ACHN (cell line): ENCODE measurements at places on chromosomes 1 and 21.

- DNase-seq: no peak
Measured at GRCh38 chr1:91450260-91450659, 45.6 kb upstream of the HFM1 start.

GRCh38 chr1:74780594-74780993 is 47.6 kb downstream of the TYW3 start:
- no peak for DNase-seq

GRCh38 chr1:118183586-118183985 is 1.4 kb downstream of the SPAG17 start:
- no peak for DNase-seq

DNA sequence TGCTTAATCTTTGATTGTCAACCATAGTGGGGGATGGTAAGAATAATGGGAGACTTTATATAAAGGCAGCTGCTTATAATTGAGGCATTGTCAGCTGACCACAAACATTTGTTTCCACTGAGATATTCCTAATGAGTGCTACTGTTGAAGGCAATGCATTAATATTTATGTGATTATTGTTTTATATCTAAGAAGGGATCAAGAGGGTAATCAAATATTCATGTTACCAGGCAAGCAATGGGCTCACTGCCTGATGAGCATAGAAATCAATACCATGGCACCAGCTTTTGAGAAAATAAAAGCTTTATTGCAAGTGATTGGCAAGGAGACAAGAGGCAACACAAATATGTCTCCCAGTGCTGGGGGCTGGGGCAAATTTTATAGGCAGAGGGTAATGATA is 706.7 kb upstream of the ADAMTS5 start:
- no peak for DNase-seq

DNA sequence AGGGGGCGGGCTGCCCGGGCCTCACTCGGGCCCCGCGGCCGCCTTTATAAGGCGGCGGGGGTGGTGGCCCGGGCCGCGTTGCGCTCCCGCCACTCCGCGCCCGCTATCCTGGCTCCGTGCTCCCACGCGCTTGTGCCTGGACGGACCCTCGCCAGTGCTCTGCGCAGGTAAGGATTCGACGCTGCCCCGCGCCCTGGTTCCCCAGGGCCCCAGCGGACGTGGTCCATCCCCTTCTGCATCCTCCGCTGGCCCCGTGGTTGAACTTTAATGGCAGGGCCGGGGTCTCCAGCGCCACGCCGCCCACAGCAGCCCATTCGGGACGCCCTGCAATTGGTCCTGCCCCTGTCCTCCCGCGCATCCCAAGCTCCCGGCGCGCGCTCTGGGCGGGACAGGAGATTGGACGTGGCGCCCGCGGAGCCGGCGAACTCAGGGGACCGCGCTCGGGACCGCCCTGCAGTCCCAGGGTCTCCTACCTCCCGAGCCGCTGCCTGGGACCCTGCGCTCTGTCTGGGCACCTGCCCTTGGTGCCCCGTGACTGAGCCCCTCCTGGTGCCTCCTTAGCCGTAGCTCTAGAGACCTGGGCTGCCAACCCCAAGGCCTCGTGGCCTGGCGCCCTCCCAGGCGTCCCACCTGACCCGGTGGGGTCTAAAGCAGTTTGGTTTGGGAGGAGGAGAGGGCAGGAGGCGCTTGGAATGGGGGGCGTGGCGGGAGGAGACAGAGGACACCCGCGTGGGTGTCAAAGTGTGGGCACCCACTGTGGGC is at the start of gene ALPL:
Gene ALPL, plus strand, starts transcription at position 73 of the 762 bp plus-strand sequence. CDS start 44,659 bp downstream, outside the sequence.
- DNase-seq: no peak

- DNase-seq: no peak
Measured at GRCh38 chr1:178743801-178744200, 18.8 kb downstream of the RALGPS2 start.

DNA sequence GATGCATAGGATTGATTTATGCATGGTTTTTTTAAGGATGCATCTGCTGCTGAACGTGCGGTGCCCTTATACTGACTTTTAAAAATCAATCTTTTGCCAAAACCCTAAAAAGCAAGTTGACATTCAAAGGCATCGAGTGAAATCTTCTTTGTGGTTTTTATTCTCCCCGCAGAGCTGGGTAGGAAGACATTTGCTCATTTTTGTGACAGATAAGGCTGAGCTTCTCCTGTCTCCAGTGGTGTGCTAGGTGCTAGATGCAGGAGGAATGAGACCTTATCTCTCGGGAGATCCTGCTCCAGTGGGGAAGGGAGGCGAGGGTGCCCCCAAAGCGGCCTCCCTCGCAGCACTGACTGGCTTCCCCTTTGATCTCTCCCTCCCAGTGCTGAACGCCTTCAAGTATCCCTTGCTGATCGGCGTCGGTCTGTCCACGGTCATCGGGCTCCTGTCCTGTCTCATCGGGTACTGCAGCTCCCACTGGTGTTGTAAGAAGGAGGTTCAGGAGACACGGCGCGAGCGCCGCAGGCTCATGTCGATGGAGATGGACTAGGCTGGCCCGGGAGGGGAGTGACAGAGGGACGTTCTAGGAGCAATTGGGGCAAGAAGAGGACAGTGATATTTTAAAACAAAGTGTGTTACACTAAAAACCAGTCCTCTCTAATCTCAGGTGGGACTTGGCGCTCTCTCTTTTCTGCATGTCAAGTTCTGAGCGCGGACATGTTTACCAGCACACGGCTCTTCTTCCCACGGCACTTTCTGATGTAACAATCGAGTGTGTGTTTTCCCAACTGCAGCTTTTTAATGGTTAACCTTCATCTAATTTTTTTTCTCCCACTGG is 14.9 kb upstream of the CD101 start:
- no peak for DNase-seq

DNA sequence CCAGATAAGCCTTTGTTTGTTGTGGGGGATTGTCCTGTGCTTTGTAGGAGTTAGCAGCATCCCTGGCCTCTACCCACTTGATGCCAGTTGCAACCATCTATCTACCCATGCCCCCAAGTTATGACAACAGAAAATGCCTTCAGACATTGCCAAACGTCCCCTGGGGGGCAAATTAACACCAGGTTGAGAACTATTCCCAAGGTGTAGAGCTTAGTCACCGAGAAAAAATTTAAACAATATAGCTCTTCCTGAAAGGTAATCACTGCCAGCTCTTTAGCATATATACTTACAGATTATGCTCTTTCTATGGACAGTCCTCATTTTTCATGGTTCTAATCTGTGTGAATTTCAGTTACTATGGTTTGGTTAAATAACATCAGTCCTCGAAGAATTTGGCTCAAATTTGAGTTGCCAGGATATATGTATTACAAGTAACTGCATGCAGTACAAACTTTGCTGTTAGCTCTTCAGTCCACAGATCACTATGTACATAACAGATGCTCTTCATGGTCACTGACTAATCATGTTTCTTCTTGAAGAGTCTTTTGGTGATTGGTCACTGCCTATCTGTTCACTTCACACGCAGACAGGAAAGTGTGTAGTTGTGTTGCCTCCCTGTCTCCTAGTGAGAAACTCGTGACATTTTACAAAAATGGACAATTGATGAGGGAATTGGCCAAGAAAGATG is 25.2 kb downstream of the MAPKAPK2 start:
- peak; percentile 43 for DNase-seq

DNA sequence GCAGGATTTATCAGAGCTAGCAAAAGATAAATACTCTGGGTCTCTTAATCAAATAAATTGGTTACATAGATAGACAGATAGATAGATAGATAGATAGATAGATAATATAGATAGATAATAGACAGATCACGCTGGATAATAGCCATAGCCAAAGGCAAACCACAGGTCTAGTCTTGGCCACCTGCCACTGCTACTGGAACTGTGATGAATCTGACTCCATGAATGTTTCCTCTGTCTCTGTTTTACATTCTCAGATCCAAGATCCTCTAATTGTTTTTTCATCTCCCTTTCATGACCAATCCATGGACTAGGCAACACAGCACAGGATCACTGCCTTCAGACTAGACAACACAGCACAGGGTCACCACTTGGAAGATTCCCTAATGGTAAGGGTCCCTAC is 444.7 kb upstream of the NFIA start:
- no peak for DNase-seq

DNA sequence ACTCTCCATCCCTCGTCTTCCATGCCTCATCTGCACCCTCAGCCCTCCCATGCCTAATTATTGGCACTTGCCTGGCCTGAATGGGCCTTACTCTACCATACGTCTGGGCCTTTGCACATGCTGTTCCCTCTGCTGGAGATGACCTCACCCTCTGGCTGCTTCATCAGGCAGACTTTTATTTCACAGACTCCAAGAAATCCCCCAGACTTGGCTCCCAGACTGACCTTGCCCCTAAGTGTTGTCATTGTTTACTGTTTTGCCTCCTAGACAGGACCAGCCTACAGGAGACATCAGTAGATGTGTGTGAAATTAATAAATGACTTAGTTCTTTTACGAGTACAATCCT is 5.2 kb upstream of the AHDC1 start:
- DNase-seq: no peak

DNA sequence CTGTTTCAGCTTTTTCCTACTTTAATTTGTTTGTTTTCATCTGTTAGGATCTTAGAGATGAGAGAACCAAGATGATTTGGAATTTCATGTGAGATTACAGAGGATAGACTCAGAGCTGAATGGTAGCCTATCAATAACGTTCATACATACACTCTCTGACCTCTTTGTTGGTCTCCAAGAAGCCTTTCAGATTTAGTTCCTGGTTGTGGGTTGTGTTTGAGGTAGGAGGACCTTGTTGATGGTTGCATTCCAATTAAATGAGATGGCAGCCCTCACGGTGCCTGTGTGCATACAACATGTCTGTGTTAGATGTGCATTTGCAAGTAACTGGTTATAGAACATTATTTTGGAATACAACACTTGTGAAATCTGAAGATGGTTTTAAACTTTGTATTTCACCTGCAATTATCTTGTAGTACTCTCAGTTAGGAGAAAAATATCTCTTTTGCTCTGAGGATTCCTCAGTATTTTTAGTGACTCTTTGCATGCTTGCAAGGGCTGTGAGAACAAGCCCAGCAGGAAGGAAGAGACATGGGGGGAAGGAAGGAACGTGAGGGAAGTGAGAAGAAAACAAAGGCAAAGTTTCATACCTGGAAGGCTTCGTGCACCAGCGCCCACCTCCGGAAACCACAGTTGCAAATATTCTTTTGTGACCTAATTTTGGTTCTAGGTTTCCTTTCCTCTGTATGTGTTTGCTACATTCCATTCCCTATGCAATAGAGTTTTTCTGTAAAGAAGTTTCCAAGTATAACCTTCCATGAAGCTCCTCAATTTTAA is 291.8 kb downstream of the DISC1 start:
- no peak for DNase-seq

DNA sequence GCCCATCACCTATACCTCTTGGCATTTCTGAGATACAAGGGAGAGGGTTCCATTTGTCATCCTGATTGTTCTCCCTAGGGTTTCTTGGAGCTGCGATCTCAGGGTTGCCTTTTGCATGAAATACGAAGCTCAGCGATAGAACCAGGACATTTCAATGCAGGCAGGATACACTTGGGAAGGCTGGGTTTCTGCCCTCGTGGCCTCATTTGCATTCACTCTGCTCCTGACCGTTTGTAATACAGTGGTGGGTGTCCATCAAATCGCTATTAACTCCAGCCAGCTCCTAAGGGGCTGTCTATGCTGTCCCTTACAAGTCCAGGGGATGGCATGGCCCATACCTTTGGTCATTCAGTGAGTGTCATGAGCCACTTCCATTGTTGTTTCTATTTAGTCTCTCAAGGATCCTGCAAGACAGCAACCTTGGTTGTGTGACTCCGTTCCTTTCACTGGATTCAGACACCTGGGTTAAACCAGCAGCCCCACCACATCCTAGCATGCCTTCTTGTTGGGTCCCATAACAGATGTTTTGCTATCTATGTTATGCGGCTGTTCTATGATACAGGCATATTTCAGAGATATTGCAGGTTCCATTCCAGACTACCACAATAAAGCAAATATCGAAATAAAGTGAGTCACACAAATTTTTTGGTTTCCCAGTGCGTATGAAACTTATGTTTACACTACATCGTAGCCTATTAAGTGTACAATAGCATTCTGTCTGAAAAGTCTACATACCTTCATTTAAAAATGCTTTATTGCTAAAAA is 18.3 kb downstream of the KAZN start:
- DNase-seq: no peak

GRCh38 chr1:226891846-226892523 is 21.6 kb downstream of the PSEN2 start:
- no peak for DNase-seq

DNA sequence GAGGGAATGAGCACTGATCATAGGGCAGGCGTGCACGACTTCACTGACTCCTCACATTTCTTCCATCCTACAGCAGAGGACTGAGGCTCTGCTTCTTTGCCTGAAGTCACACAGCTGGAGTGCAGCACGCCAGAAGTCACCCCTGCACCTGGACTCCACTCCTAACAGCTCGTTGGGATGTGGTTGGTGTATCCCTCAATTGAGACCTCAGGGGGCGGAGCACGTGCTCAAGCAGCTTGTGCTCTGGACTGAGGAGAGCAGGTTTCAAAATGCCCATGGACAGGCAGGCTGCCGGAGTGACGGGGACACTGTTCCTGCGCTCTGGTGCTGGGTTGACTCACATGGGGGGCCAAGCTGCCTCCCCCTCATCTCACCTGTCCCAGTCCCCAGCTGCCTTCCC is 13.9 kb downstream of the CHIT1 start:
- no peak for DNase-seq

DNA sequence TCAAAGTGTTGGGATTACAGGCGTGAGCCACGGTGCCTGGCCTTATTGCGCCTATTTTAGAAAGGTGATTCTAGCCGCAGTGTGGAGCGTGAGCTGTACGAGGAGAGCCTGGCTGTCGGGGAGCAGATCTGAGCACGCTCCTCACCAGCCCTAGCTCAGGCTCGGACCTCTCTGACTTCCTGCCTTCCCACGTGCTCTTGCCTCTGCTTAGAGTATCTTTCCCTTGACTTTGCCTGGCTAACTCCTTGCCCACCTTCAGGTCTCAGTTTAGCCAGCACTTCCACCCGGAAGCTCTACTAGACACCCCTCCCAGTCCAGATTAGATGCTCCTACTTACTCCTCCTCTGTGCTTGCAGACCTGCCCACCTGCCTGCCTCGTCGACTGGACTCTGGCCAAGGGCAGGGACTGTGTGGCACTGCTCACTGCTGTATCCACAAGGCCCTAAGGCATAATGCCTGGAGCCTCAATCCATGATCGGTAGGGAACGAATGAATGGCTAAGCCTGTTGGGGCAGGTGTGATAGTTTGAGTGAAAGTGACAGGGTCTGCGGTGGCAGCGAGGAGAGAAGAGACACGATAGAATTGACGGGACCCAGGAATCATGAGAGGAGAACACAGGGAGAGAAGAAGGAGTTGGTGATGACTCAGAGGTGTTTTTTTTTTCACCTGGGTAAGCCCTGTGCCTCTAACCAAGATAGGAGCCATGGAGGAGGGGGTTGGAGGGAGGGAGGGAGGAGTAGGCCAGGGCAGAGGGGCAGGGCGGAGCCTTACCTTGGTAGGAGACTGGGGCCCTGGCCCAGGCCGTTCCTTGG is 28.1 kb upstream of the WASF2 start:
- no peak for DNase-seq

- DNase-seq: no peak
Measured at GRCh38 chr1:169138866-169139670, 32.6 kb downstream of the ATP1B1 start.

- DNase-seq: peak; percentile 20
Measured at GRCh38 chr1:153578490-153578889, 12.8 kb upstream of the S100A2 start.
